ENCODE measurements at places on chromosomes 3 and 15.

- no peak for DNase-seq
Observed at GRCh38 chr3:173583496-173583895, 186.0 kb downstream of the NLGN1 start.

- no peak for DNase-seq
Observed at GRCh38 chr15:80721476-80721875, 26.4 kb downstream of the ABHD17C start.

DNA sequence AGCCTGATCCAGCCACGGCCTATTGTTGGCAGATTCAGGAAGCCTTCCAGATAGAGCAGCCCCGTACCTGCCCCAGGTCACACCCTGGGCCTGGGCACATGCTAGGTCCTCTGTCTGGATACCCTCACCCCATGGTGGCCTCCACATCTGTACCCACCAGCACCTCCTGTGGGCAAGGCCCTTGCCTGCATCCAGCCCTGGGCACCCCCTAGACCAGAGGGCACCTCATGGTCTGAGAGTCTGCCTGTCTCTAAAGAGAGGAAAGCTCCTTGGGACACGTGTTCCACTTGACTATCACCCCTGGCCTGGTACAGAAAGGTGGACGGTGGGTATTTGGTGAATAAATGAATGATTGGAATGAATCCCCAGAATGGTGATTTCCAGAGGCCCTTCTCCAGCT, 8.9 kb upstream of the COMMD4 start:
- DNase-seq, result no peak

GRCh38 chr3:11825301-11825700, 21.4 kb downstream of the TAMM41 start:
- DNase-seq, result no peak

DNA sequence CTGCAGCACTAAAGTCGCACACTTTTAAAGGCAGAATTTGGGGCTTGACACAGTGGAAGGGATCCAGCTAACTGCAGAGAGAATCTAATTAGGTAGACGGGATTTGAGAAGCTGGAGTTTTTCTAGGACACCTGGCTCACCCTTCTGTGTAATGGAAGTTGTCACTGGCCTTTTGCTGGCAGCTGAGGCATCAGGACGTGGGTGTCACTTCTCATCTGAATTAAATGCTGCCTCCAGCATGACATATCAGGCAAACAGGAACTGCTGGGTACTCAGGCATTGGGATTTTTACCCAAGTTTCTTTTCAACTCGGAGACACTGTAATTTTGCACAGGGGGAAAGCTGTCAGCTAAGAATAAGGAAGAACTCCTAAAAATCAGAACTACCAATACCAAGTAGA, 861.9 kb upstream of the ARPP21 start:
- no peak for DNase-seq

- no peak for DNase-seq
Observed at GRCh38 chr3:50339485-50340146, 1.0 kb downstream of the RASSF1 start.

DNA sequence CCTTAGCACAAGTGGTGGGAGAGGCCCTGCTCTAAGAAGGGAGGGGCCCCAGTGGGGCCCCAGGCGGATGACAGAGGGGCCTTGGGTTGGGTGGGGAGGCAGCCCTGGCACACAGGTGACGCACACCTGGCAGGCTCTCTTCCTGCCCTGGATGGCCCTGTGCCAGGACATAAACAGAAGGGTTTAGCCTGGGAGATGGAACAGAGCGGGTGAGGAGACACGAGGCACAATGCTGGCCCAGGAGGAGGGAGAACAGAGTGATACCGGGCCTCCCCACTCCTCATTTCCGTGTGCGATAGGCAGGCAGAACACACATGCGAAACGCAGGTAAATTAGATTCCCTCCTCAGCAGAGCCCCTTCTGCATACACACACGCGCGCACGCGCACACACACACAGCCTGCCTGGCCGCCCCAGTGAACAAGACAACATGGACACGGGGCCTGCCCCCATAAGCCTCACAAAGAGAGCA, 39.8 kb downstream of the IDH2 start:
- DNase-seq, result no peak

GRCh38 chr3:45771166-45771775, 25.1 kb downstream of the SLC6A20 start:
- DNase-seq, result no peak

DNA sequence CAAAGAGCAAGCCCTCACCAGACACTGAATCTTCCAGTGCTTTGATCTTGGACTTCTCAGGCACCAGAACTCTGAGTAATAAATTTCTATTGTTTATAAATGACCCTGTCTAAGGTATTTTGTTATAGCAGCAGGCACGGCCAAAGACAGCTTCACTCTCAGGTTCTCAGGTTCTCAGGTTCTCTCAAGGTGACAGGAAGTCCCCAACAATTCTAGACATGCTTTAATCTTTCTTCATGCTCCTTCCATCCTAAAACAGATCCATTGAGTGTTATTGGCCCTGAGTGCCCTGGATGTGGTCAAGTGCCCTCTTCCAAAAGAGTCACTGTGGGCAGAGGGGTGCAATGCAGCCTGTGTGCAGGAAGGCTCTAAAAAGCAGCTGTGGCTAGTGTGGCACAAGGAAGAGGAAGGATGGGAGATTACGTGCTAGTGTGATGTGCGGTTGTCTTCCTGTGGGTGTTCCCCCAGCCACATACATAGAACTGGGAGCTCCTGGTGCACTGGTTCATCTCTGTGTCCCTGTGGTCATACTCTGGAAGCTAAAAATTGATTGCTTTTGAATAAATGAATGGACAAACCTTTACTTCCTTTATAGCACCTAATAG, 11.0 kb upstream of the RAB7A start:
- no peak for DNase-seq

DNA sequence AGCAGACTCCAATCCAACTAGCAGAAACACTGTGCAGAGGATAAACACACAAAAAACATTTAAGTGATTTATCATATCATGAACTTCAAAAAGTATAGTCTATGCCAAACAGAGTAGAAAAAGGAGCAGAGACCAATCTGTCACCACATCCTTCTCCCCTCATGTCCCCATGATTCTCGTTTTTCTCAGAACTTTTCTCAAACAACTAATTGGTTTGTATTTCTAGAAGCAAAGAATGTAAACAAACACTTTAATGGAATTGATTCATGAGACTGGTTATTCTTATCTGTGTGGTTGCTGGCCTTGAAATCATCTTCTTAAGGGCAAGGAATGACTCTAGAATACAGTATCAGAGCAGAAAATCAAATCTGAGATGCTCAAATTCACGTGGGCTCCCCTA, 294.2 kb upstream of the THBS1 start:
- DNase-seq, result no peak

DNA sequence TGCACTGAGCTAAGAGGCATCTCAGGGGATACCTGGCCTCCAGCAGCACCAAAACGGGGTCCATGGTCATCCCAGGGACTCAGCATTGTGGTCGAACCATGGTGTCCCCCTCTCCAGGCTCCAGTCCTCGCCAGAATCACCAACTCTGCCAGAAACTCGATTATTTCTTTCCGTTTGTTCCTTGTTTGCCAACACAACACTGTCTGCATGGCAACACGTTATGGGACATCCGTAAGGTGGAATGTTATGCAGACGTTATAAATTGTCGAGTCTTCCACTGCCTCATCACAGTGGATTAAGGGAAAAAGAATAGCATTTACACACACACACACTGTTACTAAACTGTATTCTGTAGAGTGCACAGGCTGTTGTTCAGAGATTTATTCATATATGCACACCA, 52.5 kb upstream of the RPL32 start:
- no peak for DNase-seq

GRCh38 chr15:76245072-76245610, 66.1 kb downstream of the ETFA start:
- DNase-seq, result no peak

GRCh38 chr3:128416578-128417211, 50.0 kb downstream of the DNAJB8 start:
- DNase-seq, result no peak

Data from nephron progenitor cell (in vitro differentiated cells).